Umbilical cord (tissue), 2 donors: ENCODE measurements at places on chromosomes 13 and 19. TPM values are rescaled to one million over a fixed set of nuclear protein-coding genes. Genes with fewer than 3 reads are reported as not detected.

GRCh38 chr13:62643007-62643483 lies 1227.4 kb upstream of the PCDH20 start:
- DNase-seq: peak; percentile 1

- DNase-seq: no peak
Observed at GRCh38 chr19:41911889-41912731, 16.1 kb downstream of the ERFL start.

DNA sequence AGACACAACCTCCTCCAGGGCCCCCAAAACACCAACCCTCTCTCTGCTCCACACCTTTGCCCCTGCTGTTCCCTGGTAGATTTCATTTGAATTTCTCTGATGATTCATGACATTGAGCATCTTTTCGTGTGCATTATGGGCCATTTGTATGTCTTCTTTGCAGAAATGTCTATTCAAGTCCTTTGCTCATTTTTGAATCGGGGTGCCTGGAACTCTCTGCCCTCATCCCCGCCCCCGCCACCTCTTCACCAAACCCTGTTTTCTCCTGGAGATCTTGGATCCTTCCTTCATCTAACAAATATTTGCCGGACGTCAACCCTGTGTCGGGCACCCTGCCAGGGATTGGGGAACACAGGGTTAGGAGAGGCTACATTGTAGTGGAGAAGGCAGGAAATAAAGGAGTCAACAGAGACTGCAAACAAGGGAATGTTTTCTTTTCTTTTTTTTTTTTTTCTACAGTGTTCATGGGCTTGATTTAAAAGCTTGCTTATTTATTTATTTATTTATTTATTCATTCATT lies 25.5 kb upstream of the SLC1A5 start:
- peak; percentile 43 for DNase-seq

DNA sequence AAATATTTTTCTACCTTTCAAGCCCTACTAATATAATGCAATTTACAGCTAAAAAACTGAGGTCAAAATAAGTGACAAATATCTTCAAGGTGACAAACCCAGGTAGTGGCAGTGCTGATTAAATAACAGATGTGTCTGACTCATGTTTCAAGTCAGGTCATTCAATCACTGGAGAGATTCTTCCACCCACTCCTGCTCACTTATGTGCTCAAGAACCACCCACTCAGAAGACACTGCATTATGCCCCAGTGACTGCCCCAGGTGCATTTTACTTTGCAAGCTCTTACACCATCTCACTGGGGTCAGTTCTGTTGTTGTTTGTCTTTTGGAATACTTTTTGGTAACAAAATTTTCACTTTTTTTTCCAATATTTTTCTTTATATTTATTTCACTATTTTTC lies 2.2 kb downstream of the ZNF100 start:
- DNase-seq: no peak

CLDN10 gene
- 3.6 TPM for total RNA-seq

TM9SF2 gene
- total RNA-seq: 125 TPM
